ENCODE measurements at places on chromosomes 11 and 22.

DNA sequence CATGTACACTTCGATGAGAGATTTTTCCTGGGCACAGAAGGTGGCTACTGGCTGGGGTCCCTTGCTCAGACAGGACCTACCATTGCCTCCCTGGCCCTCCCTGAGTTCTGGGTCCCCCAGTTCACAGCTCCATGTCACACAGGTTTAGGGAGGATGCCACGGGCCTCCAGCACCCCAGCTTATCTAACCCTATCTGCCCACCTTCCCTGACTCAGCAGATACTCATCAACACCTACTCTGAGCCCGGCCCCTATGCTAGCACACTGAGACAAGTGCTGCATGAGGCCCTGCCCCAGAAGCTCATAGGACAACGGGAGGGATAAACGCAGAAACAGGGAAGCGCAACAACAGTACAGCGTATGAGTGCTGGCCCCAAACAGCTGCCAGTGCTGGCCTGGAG lies 9.6 kb downstream of the NAGA start:
- DNase-seq, result no peak

DNA sequence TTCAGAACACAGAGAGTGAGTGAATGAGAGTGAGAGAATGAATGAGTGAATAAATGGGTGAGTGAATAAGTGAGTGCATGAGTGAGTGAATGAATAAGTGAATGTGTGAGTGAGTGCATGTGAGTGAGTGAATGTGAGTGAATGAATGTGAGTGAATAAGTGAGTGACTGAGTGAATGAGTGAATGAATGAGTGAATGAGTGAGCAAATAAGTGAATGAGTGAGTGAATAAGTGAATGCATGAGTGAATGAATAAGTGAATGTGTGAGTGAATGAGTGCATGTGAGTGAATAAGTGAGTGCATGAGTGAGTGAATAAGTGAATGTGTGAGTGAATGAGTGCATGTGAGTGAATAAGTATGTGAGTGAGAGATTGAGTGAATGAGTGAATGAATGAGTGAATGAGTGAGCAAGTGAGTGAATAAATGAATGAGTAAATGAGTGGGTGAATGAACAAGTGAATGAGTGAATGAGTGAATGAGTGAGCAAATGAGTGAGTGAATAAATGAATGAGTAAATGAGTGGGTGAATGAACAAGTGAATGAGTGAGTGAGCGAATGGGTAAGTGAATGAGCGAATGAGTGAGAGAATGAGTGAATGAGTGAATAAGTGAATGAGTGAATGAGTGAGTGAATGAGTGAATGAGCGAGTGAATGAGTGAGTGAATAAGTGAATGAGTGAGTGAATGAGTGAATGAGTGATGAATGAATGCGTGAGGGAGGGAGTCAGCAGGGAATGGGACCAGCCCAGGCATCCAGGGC lies 21.3 kb upstream of the MUC5B start:
- DNase-seq, result no peak

- no peak for DNase-seq
These were observed 62.7 kb upstream of the FIBIN start for GRCh38 chr11:26931248-26931631.

- no peak for DNase-seq
These were observed 408.4 kb downstream of the SOX6 start for GRCh38 chr11:15947681-15948648.

DNA sequence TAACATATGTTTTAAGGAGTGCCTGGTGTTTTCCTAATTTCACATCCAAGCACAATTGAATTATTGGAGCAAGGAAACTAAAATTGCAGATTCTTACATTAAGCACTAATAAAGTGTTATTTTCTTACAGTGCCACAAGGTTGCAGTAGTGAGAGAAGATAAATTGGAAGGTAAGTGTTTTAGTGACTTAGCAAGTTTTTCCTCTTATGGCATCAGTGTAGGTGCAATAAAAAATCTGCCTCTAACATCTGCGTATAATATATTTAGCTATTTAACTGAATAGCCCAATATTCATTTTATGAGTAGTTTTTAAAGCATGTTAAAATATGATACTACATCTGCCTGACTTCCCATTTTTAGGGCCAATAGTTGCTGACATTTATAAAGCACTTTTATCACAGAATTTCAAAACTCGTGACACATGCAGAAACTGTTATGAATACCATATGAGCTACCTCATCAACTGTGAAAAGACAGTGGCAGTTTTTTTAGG lies 19.0 kb downstream of the POLD3 start:
- DNase-seq, result no peak

DNA sequence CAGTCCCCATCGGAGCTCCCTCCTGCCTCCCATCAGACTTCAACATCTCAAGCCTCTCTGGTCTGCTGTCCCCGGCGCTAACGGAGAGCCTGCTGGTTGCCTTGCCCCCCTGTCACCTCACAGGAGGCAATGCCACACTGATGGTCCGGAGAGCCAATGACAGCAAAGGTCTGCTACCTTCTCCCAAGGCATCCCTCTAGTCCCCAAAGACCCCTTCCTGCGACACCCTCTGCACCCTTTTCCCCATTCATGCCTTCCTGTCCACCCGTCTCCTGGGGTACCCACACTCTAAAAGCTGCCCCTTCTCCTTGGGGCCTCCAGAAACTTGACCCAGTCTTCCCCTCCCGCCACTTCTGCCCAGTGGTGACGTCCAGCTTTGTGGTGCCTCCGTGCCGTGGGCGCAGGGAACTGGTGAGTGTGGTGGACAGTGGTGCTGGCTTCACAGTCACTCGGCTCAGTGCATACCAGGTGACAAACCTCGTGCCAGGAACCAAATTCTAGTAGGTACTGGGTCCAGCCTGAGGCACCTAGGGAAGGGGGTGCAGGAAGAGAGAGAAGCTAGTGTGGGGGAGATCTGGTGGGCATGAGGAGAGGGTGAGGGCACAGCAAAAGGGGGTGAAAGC lies 860 bp downstream of the UPK2 start:
- no peak for DNase-seq

- DNase-seq, result no peak
These were observed 371.2 kb downstream of the DYNC2H1 start for GRCh38 chr11:103480421-103480820.

DNA sequence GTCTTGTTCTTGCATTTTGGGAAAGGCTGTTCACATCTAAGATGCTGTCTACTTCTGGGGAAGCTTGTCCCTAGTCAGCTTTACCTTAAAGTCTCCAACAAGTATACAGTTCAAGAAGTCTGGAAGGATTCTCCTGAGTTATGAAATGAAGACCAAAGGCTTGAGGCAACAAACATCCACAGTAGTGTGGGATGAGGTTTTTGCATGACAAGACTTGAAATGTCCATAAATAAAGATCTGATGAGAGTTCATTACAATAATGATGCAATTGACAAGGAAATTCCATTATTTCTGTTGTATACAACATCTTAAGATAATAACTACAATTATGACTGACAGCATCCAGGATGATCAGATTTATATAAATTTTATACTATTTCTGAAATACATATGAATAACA lies 21.3 kb upstream of the KDM4E start:
- no peak for DNase-seq

DNA sequence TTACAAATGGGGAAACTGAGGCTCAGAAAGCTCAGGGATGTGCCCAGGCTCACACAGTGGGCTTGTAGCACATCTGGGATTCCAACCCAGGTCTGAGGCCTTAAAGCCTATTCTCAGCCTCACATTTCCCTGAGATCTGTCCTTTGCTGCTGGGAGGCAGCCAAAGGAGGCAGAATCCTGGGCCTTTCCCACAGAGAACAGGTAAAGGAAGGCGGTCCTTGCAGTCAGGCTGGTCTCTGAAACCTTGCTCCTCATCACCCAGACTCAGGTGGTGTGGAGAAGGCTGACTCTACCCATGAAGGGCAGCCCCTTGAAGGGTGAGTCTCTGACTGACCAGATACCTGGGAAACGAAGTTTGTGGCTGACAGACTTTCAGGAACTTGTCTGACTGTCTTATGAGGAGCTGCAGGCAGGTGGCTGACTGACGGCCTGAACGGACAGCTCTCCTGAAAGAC lies 7.8 kb downstream of the SLCO2B1 start:
- no peak for DNase-seq

GRCh38 chr11:120937501-120937900 lies 86.4 kb upstream of the TBCEL start:
- DNase-seq, result no peak

GRCh38 chr11:57457643-57458023 lies 2.7 kb upstream of the RTN4RL2 start:
- DNase-seq, result no peak

DNA sequence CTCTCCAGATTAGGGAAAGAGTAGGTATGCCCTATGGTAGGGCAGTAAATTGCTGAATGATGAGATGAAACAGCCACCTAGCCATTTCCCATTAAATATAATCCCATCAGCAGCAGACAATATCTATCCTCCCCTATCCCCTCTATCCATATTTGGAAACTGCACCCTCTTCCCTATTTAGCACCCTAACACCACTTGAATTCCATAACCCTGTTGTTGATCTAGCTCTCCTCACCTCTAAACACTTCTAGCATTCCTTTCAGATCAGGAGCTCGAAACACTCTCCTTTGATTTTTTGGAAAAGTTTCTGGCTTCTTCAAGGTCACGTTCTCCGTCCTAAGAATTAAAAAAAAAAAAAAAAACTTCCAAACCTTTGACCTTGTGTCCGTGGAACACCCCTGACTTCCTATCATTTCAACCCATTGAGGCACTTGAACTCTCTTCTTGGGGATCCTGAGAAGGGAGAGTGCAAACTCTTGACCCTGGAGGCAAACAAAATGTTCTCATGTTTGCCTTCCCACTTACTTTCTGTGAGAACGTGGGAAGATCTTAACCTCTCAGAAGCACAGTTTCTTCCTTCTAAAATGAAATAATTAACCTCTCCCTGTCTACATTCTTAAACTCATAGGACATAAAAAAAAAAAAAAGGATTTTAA lies 19.0 kb downstream of the TRIM5 start:
- DNase-seq, result no peak

GRCh38 chr11:78379039-78379670 lies 38.5 kb downstream of the GAB2 start:
- no peak for DNase-seq

- DNase-seq, result no peak
These were observed 42.8 kb downstream of the TRIM66 start for GRCh38 chr11:8639655-8640054.

GRCh38 chr11:125053167-125053566 lies 9.9 kb upstream of the SLC37A2 start:
- no peak for DNase-seq

DNA sequence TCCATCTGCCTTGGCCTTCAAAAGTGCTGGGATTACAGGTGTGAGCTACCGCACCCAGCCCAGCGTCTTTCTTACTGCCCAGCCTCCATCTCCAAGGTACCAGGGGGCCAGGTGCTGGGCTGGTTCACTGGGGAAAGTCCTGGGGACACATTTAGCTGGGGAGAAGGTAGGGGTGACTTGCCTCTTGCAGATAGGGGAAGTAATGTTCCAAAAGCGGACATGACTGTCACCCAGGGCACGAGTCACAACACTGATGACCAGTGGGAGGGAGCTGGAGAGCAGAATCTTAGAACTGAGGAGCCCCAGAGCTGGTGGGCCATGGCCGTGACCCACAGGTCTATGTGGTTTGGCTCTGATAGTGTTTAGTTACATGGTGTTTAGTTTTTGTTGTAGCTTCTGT lies 2.4 kb upstream of the SLC15A3 start:
- no peak for DNase-seq

GRCh38 chr11:118610773-118611432 lies 3.5 kb downstream of the PHLDB1 start:
- peak; percentile 89 for DNase-seq

DNA sequence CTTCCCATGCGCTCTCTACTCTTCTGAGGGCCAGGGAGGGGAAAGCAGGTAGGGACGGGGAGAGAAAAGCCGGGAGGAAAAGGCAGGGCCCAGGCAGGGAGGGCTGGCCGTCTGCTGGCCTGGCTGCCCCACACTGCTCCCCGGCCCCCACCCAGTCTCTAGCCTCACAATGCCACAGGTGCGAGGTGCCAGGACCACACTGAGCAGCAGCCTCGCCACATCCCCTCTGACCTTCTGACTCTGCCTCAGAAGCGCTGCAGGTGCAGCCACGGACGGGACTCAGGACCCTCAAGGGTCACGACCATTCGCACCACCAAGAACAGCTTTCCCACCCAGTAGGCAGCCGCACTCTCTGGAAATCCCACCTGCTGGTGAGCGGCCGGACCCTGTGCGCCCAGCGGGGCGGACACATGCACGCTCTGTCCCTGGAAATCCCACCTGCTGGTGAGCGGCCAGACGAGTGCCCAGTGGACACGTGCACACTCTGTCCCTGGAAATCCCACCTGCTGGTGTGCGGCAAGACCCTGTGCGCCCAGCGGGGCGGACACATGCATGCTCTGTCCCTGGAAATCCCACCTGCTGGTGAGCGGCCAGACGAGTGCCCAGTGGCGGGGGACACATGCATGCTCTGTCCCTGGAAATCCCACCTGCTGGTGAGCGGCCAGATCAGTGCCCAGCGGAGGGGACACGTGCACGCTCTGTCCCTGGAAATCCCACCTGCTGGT lies 20.1 kb downstream of the TOLLIP start:
- no peak for DNase-seq

DNA sequence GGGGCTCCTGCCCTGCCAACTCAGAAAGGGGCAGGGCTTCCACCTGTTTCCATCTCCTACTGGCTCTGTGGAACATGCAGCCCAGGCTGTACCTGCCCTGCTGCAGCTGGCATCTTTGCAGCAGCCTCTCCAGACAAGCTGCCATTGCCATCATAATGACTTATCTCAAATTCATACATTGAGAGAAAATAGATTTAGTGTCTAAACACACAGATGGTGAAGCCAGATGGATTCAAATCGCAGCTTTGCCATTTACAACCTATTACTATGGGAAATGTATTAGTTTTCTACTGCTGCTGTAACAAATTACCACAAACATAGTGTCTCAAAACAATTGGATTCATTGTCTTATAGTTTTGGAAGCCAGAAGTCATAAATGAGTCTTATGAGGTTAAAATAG lies 260.0 kb downstream of the KCNA4 start:
- no peak for DNase-seq

GRCh38 chr11:76577226-76577920 lies 93.2 kb downstream of the LRRC32 start:
- no peak for DNase-seq

DNA sequence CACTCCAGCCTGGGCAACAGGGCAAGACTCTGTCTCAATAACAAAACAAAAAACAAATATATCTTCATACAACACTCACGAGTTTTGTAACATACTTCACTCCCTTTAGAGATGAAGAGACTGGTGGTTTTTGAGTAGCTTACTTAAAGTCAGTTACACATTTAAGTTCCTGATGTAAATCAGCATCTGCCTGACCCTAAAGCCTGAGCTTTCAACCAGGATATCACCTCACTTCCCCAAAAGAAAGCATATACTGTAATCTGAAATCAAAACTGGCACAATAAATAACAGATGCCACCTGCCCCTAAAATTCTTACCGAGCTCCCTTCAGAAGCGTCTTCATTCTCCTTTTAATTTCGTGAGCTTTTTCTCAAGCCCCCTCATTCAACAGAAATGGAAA lies 31.5 kb downstream of the LARGE1 start:
- DNase-seq, result no peak

GRCh38 chr11:30753994-30754393 lies 167.8 kb upstream of the MPPED2 start:
- DNase-seq, result no peak

- DNase-seq, result no peak
These were observed 940 bp upstream of the C11orf91 start for GRCh38 chr11:33701302-33702230.

GRCh38 chr22:42022162-42022847 lies 23.7 kb downstream of the WBP2NL start:
- DNase-seq, result no peak
